HEK293T (cell line): ENCODE measurements at places on chromosomes 5 and 9.

GRCh38 chr5:149324641-149325040 lies 20.7 kb upstream of the GRPEL2 start:
- DNase-seq = no peak

GRCh38 chr9:34035656-34036055 lies 13.0 kb downstream of the UBAP2 start:
- no peak for DNase-seq

GRCh38 chr5:102313912-102314311 lies 17.8 kb upstream of the SLCO4C1 start:
- no peak for DNase-seq

DNA sequence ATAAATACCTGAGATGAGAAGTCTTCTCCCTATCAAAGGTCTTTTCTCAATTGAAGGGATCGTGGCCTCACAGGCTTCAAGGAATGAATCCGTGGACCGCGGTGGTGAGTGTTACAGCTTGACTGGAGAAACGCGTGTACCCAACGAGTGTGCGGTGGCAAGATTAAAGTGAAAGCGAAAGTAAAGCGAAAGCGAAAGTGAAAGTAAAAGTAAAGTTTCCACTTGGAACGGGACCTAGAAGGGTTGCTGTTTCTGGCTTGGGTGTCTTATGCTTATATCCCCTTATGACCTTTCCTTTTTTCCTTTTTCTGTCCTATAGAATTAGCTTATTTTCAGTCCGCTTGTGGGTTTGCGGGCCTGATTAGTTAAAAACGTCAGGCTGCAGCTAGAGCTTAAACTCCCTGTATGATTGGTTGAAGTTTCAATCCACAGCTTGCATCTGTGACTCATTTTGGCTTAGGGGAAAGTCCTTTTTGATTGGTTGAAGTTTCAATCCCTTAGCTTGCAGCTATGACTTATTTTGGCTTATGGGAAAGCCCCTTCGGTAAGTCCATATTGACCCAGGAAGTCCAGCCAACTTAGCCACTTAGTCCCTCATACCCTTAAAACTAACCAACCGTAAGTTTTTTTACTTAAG lies 924.3 kb upstream of the CDH10 start:
- no peak for DNase-seq

DNA sequence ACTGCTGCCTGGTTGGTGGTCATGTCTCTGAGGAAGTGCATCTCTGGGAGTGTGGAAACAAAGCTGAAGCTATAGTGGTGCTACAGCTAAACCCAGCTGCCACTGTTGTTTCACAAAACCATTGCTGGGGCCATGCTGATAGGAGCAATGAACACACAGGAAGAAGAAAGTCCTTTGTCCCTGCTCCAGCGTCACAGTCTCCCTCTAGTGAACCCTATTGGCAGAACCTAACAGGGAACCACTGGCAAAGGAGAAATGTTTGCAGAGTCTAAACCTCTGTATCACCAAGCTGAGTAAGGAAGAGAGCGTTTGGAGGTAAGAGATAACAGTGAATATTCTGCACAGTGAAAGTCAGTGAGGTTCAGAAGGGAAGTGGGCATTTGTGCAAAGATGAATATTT lies 244.0 kb downstream of the YTHDC2 start:
- DNase-seq = no peak

DNA sequence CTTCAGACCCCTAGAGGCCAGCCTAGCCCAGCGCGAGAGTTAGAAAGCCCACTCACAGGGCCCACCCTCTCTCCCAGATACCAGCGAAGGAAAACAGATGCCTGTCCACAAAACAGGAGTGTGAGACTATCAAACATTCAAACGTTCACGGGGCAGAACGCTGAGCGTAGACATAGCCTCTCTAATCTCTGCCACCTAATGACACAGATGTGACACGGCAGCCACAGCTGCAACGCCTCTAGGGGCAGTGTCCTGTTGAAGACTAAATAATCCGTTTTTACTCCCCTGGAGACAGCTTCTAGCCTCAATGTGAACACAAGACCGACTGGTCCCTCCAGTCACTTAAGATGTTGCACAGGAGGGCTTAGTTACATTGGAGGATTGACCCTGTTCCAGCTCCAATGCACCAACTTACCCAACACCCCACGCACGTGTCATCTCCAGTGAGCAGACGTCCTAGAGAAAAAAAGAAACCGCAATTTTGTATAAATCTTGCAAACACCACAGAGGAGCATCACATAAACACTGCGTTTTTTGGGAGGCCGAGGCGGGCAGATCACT lies 14.3 kb downstream of the DIPK1B start:
- peak; percentile 51 for DNase-seq

DNA sequence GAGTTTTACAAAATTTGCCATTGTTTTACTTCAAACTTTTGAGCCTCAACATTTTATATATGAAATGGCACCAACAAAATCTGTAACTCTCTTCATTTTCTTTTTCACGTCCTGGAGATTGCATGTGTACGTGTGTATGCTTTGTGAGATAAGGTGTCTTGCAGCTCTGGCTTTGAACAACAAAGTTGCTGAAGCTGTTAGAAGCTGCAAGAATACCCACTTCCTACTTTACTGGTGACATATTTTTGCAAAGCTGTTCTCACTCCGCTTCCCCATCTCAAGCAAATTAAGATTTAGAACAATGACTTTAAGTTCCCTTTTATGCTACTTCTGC lies 41.8 kb downstream of the FYB1 start:
- DNase-seq = no peak

- no peak for DNase-seq
Measured at GRCh38 chr9:135753391-135754105, 51.6 kb downstream of the KCNT1 start.
